ENCODE measurements at places on chromosomes 7 and 10.
A peak's percentile ranks its signal among the peaks of the same experiment; 100 is the strongest.

DNA sequence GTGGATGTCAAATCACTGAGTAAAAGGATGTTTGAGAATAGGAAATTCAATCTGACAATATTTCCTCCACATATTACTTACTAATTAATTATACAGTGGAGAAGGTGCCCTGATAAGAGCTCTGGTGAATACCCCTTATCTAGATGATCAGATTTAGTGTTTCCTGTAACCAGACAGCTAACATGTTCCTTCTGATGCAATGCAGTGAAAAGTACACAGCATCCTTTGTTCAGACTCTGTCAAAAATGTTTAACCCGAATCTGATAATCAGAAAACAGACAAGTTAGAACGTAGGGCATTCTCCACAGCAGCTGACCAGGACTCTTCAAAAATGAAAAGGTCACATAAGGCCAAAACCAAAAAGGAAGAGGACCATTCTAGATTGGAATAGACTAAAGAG is 46.2 kb downstream of the WDR11 start:
- peak; percentile 30 for DNase-seq

DNA sequence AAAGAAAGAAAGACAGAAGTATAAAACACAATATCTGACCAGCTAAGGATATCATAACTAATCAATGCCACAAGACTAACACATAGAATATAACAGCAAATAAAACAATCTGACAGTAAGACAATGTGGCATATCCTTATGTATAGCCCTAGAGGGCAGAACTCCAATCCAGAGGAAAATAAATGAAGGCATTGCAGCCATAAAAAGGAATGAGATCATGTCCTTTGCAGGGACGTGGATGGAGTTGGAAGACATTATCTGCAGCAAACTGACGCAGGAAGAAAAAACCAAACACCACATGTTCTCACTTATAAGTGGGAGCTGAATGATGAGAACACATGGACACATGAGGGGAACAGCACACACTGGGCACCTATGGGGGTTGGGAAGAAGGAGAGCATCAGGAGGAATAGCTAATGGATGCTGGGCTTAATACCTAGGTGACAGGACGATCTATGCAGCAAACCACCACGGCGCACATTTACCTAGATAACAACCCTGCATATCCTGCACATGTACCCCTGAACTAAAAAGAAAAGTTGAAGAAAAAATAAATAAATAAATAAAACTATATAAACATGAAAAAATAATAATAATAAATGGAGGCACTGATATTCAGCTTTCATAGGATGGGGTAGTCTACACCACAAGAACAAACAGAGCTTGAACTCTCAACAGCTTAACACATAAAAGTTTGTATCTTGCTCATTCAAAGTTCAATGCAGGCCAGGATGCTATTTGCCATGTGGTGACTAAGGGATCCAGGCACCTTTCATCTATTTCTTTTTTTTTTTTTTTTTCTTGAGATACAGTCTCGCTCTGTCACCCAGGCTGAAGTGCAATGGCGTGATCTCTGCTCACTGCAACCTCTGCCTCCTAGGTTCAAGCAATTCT is 66.1 kb upstream of the KAT6B start:
- no peak for DNase-seq

DNA sequence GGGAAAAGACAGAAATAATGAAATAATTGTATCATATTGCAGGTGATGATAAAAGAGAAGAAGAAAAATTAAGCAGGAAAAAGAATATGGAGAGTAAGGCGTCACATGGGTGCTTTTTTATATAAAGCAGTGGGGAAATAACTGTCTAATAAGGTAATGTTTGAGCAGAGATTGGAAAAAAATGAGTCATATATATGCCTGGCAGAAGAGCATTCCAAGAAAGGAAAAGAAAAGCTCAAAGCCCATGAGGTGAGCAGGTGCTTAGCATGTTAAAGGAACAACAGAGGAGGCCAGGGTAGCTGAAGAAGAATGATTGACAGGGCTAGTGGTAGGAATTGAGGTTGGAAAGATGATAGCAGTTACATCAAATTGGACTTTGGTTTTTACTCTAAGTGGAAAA is 739.5 kb downstream of the SORCS1 start:
- no peak for DNase-seq

GRCh38 chr7:85573844-85574243 is 387.0 kb upstream of the SEMA3D start:
- no peak for DNase-seq

DNA sequence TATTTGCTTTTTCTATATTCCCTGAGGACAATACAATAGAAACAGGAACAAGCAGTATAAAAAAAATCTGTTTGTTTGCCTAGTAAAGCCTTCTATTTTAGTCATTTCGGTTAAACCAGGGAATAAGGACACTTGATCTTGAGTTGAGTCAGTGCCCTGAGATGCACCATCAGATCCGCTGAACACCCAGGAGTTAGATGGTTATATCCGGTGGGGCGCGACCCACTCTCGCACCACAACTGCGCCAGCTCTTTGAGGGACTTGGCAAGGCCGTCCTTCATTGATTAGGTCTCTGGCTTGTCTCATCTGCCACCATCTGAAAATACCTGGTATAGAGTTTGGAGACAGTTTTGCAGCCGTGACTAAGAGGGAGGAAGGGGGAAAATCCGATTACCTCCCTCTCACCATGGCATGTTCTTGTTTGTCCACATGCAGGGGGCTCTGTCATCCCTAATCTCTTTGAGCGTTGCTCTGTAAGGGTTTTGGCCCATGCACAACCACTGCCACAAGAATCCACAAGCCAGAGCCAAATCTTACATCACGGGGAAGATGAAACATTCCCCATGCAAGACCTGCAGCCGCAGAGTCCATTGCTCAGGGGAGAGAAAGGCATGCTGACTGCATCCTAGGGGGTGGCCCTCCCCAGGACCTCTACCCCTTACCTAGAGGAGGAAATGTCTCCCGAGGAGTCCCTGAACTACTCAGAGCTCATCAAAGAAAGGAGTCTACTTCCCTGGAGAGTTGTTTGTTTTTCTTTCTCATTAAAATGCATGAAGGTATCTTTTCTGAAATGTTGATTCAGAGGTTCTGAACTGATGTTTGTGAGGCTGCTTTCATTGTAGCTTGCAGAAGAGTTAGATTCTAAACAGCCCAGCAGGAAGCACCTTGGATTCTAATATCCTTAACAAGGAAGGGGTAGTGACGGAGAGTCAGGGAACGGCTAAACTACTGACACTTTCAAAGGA is 101.6 kb upstream of the FAM171A1 start:
- DNase-seq = peak; percentile 62

GRCh38 chr10:95730233-95730632 is 25.7 kb upstream of the ENTPD1 start:
- DNase-seq = no peak

GRCh38 chr7:104963991-104964385 is 50.0 kb upstream of the KMT2E start:
- DNase-seq = peak; percentile 89

GRCh38 chr7:6531492-6532279 is 19.6 kb downstream of the GRID2IP start:
- no peak for DNase-seq

DNA sequence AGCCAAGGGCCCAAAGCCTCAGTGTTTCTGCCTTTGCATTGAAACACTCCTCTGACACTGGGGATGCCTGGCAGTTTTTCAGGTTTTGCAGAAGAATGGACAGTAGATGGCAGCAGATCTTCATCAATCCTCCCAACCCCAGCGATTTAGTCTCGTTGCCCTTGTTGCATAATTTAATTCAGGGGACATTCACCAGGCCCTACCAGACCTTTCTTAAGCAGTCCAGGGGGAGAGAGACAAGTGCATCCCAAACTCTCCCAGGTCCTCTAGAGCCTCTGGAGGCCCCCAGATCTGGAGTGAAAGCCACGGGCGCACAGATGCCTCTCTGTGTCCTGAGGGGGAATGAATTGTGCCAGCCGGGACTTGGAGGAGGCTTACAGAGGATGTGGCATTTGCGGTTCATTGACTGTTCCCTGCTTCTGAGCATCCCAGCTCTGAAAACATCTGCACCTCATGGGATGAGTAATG is 29.6 kb downstream of the MINDY4 start:
- DNase-seq = peak; percentile 82

DNA sequence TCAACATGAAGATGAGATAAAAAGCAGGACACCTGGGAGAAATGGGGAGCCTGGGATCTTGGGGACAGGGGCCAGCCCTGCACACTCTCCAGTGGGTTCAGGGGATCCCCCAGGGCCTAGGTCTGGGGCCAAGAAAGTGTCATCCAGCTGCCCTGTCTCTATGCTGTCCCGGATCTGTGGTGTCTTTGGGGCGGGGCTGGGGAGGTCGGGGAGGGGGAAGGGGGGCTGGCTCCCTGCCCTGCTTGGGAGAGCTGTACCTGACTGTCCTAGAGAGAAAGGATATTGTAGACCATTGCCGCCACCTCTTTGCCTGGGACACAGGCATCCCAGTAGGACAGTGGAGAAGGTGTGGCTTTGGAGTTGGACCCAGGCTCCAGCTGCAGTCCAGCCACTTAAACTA is 7.0 kb upstream of the SPACDR start:
- no peak for DNase-seq

DNA sequence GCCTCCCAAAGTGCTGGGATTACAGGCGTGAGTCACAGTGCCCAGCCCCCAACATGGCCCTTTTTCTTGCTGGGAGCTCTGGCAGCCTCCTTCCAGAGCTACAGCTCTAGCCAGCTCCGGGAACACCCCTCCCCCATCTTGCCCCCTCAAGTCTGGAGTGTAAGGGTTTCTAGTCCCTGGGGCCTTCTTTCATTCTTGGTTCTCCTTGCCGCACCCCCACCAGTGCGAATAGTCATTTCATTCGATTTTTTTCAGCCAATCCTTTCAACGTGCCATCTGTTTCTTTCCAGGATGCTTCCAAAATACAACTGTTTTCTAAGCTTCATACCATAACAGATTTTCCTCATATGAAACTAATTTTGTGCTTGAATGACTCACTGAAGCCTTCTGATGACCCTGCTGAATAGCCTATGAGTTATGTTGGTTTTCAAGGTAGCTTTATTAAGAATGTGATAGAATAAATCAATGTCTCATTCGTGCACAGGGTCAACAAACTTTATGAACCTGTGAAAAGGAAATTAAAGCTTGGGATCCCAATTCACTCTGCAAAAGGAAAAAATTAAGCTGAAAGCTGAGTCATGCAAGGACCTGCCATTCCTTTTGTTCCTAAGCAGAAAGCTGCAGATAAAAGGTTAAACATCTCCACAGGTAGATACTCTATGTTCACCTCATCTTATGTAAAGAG is 38.6 kb downstream of the CDC14C start:
- no peak for DNase-seq

DNA sequence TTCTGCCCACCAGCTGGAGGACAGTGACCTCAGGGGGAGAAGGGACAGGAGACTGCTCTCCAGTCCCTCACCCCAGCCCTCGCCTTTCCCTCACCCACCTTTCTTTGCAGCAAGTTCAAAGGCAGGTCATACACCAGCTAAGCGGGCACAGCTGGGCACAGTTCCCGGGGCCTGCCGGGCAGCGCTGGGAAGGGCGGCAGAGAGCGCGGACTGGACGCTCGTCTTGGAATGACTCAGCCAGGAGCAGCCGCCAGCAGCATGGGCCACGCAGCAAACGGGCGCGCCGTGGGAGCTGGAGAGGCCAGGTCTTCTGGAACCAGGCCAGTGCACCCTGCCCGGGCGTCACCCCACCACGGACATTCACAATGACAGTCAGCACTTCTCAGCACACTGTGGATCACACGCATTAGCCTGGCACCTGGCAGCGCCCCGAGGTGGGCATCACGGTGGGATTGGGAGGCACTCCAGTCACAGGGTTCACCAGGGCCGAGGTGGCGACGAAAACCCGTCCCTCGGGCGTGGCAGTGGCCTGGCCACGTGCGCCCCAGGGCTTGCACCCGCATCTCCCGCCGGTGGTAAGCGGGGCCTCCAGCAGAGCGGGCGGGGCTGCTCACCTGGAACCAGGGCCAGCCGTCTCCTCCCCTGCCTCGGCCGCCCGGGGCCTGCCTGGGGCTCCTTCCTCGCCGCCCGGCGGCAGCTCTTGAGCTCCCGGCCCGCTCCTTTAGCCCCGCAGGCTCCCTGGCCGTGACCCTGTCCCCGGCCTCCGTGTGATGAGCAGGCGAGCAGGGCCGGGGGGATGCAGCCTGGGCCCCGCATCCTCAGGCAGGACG is 29.0 kb upstream of the WDFY4 start:
- DNase-seq = peak; percentile 37

DNA sequence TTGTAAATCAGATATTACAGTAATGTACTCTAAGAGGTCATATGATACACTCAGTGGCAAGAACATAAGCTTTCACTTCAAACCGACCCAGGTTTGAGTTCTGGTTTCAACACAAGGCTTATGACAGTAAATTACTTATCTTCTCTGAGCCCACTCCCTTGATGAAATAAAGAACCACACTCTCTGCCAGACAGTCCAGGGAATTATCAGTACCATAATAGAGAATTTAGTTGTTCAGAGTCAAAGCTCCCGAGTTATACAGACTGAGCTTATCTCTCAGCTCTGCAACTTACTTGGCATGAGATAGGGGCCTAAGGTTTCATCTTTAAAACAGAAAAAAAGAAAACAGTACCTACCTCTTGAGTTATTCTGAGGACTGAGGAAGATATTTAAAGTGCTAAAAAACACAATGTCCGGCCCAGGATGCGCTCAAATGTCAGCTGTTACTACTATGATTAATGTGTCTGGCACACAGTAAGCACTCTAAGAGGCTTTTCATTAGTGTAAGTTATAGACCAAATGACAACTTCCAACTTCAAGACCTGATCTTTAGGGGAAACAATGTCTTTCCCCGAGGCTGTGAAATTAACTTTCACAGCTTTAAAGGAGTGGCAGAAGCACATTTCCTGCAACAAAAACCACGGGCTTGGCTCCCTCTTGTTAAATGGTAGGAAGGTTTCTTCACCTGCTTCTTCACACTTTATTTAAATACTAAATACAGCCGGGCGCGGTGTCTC is 38.1 kb downstream of the UBE2H start:
- no peak for DNase-seq

DNA sequence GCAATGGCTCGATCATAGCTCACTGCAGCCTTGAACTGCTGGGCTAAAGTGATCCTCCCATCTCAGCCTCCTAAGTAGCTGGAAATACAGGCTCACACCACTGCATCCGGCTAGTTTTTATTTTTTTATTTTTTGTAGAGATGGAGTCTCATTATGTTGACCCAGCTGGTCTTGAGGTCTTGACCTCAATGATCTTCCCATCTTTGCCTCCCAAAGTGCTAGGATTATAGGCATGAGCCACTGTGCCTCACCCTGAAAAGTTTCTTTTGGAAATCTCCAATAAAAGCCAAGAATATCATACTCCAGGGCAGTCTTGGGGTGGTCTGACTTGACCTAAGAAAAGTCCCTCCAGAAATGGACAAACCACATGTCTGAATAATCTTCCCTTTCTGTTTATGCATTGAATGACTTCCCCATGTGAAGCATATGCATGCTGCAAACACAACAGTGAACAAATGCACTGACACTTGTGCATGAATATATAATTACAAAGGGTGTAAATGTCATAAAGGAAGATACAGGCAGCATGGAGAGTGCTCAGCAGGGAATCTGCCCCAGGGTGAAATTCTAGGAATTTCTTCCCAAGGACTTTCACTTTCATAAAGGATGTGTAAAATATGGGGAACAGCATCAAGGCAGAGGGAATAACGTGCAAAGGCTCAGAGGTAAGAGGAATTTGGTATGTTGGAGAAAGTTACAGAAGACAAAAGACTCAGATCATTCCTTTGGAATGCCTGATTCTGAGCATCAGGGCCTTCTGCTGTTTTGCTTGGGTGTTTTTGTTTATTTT is 142.4 kb upstream of the LYZL1 start:
- no peak for DNase-seq

Measured in mesenchymal stem cell (in vitro differentiated cells and primary cell).